CD4-positive, alpha-beta T cell treated with Interleukin-21 for 1 hour (primary cell): ENCODE measurements at places on chromosomes 13 and 19.

DNA sequence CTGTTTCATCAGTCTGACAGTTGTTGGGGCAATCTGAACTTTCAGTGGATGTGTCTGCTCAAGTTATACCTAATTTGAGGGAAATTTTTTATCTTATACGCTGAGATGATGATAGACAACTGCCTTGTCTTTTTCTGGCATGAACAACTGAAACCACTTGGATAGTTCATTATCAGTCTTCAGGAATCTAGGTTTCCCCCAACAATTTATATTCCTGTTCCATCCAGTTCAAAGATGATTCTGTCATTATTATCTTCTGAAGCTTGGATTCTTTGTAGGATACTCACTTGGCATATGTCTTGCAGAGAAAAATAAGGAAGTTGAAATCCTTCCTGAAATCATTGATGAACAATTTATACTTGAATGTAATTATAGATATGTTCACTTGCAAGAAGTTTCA is 193.7 kb downstream of the LMO7 start:
- no peak for DNase-seq

- DNase-seq, result no peak
Observed at GRCh38 chr13:28185256-28185655, 46.9 kb downstream of the PAN3 start.

DNA sequence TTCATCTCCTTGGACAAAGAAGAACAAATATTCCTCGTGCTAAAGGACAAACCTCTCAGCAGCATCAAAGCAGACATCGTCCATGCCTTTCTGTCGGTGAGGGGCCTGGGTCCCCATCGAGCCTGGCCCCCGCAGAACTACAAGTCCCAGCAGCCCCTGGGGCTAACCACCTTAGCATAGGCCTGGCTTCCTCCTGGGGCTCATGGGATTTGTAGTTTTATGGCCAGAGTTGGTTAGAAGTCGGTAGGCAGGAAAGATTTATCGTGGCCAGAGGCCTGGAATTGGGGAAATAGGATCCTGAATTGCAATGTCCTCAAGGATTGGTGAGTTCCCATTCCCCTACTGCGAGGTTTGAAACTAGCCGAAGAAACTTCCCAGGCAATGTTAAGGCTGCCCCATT is 19.6 kb downstream of the TMEM150B start:
- peak; percentile 65 for DNase-seq

- DNase-seq, result no peak
Observed at GRCh38 chr19:53541971-53542370, 4.0 kb downstream of the ZNF331 start.

GRCh38 chr13:110626521-110626920 is 11.2 kb downstream of the NAXD start:
- no peak for DNase-seq

GRCh38 chr19:4455719-4456475 is 1.7 kb downstream of the UBXN6 start:
- no peak for DNase-seq

GRCh38 chr13:98201984-98202383 is 24.9 kb upstream of the RNF113B start:
- DNase-seq, result no peak

GRCh38 chr19:40252395-40252794 is 25.9 kb upstream of the CCNP start:
- no peak for DNase-seq

GRCh38 chr19:16347706-16348105 is 23.1 kb downstream of the KLF2 start:
- no peak for DNase-seq

- no peak for DNase-seq
Observed at GRCh38 chr19:38640368-38640767, 7.1 kb upstream of the ACTN4 start.

- no peak for DNase-seq
Observed at GRCh38 chr19:12092956-12093355, 28.4 kb downstream of the ZNF844 start.

GRCh38 chr19:31539386-31539785 is 190.2 kb upstream of the TSHZ3 start:
- DNase-seq, result no peak
